ENCODE measurements at places on chromosomes 4 and X. TPM values are rescaled to one million over a fixed set of nuclear protein-coding genes. Genes with fewer than 3 reads are reported as not detected.

XAGE1A gene
- 53.0 TPM for total RNA-seq

MEPE gene
- not detected for total RNA-seq

DRP2 gene
- 0.13 TPM for total RNA-seq

CMC4 gene
- 15.3 TPM for total RNA-seq

PNCK gene
- 0.16 TPM for total RNA-seq

DGAT2L6 gene
- not detected for total RNA-seq

PDE5A gene
- total RNA-seq = 0.36 TPM

ATP1B4 gene
- 0.04 TPM for total RNA-seq

PABPC1L2B gene
- not detected for total RNA-seq

TMEM129 gene
- total RNA-seq = 25.1 TPM

RHOXF1 gene
- total RNA-seq = not detected

PDCL2 gene
- total RNA-seq = not detected

GAB3 gene
- 0.67 TPM for total RNA-seq

KLHL13 gene
- total RNA-seq = 0.22 TPM

CFI gene
- 0.65 TPM for total RNA-seq

GC gene
- total RNA-seq = not detected

SH3D19 gene
- total RNA-seq = 25.8 TPM

TRAM1L1 gene
- total RNA-seq = 0.45 TPM

GABRB1 gene
- not detected for total RNA-seq

USP38 gene
- total RNA-seq = 7.0 TPM

OTC gene
- not detected for total RNA-seq

ATP2B3 gene
- total RNA-seq = 0.10 TPM

DEFB131A gene
- not detected for total RNA-seq

VSIG1 gene
- 0.21 TPM for total RNA-seq

NEXMIF gene
- 0.12 TPM for total RNA-seq

DCAF12L2 gene
- total RNA-seq = 0.18 TPM

FAM200B gene
- 32.6 TPM for total RNA-seq

AFAP1 gene
- total RNA-seq = 17.9 TPM

PNMA6F gene
- total RNA-seq = not detected

ASB11 gene
- not detected for total RNA-seq

VCX3B gene
- not detected for total RNA-seq

PLXNB3 gene
- total RNA-seq = 3.3 TPM

DCX gene
- not detected for total RNA-seq

NHS gene
- total RNA-seq = 2.1 TPM

FGFBP1 gene
- 3.9 TPM for total RNA-seq

MSANTD1 gene
- total RNA-seq = 0.20 TPM

GATA1 gene
- total RNA-seq = not detected

CPLX1 gene
- 0.64 TPM for total RNA-seq

ARX gene
- 0.48 TPM for total RNA-seq

Measured in A549 treated with Mapracorat at 1 μM for 4 hours (cell line).